ENCODE measurements at places on chromosomes 6 and 20.

DNA sequence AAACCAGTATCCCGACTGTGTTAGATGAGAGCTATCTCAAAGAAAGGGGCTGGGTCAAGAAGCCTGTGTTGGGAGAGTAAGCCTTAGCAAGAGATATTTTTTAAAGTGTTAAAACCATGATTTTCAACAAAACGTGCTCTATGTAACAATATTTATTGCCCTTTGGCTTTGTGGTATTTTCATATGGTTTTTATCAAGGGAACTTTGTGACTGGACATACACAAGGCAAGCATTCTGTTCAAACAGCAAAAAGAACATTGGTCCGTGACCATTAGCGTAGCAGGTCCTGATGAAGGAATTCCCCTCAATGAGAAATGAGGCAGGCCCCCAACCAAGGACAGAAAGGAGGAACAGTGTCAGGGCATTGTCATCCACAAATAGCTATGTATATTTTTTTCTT is 222.6 kb downstream of the MYLK4 start:
- DNase-seq = no peak

GRCh38 chr20:2871111-2871465 is 2.2 kb upstream of the PTPRA start:
- DNase-seq = no peak

DNA sequence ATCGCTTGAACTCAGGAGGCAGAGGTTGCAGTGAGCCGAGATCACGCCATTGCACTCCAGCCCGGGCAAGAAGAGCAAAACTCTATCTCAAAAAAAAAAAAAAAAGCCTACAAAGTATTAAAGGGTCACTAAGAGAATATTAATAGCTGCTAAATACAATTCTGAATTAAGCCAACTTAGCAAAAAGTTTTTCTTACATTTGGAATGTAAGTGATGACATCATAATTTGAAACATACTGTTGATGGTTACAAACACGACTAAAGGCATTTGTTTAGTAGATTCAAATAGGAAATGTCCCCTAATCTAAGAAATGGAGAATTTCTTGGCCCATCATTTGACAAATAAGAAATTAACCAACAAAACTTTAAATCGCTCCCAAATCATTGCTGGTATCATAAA is 282.8 kb downstream of the RNGTT start:
- no peak for DNase-seq

DNA sequence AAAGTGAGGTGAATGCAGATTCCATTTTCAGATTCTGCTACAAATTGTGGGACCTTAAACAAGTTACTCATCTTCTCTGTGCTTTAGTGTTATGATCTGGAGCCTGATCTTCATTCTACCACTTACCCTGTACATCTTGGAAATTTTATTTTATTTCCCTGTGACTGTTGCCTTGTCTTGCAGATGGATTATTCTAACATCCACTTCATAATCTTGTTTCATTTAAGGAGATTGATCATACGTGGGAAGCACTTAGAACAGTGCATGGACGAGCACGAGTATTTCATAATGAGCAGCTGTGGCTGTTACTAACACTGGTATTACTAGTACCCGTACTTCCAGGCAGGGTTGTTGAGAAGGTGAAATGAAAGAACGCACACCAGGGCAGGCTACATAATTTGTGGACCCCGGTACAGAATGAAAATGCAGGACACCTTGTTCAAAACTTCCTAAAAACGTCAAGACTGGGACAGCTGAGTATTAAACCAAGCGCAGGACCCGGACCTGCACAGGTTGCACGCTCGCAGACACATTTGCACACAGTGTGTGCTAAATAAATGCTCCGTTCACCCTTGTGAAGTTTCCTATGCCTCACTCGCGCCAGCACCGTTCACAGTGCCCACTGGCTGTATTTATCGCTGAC is 535 bp upstream of the CCDC170 start:
- no peak for DNase-seq

- no peak for DNase-seq
These were observed 6.2 kb downstream of the BPIFB3 start for GRCh38 chr20:33059741-33060390.

- DNase-seq = no peak
These were observed 14.7 kb upstream of the SIM1 start for GRCh38 chr6:100479179-100480035.

DNA sequence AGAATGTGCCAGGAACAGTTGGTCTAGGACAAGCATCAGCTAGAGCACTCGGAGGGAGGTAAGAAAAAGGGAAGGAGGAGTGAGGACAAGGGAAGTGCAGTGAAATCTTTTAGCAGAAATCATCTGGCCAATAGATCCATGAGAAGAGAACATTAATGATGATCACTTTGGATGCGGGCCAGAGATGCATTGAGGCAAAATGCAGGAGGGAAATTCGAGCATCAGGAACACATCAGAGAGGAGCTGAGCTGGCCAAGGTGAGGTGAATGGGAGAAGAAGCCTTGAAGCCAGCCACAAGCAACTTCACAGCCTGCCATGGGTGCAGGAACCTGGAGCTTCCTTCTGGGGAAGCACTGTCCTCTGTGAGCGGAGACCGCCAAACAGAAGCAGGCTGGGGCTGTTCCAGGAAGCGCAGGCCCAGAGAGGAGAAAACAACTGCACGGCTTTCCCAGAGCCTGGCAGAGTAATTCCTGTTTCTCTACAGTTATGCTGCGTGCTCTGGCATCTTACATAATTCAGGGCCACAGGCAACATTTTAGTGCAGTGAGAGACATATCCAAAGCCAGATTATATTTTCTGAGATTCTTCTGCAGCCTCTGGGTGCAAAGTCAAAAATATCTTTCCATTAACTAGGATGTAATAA is 143.8 kb downstream of the F13A1 start:
- no peak for DNase-seq

DNA sequence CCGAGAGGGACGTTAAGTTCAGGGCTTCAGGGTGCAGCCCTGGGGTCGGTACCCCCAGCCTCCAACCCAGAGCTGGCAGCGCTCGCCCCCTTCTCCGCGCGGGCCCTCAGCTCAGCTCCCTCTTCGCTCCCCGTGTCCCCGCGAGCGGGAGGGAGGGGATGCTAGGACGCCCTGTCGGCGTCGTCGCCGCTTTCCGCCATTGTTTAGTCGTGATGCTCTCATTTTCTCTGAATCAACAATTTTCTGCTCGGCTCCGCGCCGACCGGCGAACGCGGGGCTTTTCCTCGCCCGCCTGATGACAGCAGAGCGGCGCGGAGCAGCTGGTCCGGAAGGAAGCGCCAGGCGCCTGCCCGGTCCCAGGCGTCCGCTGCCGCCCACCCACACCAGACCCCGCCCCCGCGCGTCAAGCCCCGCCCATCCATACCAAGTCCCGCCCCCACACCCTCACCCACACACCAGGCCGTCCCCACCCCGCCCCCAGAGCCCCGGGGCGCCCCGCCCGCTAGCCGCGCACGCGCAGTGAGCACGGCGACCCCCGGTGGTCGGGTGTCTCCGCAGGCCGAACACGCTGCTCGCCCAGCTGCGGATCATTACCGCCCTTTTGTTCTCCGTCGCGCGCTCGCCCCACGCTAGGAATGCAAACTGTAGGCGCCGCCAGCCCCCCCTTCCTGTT is 50.1 kb upstream of the SLC32A1 start:
- no peak for DNase-seq

DNA sequence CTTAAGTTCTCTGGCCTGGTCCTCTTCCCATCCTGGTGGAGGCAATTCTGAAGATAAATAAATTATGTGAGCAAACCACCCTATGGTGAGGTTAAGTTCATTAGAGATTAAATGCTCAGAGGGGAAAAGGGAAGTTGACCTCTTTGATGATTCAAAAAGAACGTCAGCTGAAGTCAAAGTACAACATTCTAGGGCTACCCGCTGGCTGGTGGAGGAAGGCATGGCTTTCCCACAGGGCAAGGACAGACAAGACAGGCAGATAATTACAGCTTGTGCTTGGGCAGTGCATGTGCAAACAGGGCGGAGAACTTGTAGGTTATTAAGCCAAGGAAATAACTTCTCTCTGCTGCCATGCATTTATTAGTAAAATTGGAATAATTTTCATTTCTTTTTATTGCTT is 91.0 kb upstream of the SLC24A3 start:
- DNase-seq = no peak

GRCh38 chr6:166636934-166637333 is 9.9 kb upstream of the RPS6KA2 start:
- DNase-seq = no peak

GRCh38 chr6:26044140-26045064 is 42.8 kb upstream of the HFE start:
- no peak for DNase-seq

GRCh38 chr20:23334111-23334510 is 16.5 kb upstream of the NXT1 start:
- no peak for DNase-seq

- DNase-seq = no peak
These were observed 4.7 kb upstream of the SPAG4 start for GRCh38 chr20:35610833-35611427.

GRCh38 chr6:56235245-56235644 is 12.1 kb downstream of the COL21A1 start:
- DNase-seq = no peak

DNA sequence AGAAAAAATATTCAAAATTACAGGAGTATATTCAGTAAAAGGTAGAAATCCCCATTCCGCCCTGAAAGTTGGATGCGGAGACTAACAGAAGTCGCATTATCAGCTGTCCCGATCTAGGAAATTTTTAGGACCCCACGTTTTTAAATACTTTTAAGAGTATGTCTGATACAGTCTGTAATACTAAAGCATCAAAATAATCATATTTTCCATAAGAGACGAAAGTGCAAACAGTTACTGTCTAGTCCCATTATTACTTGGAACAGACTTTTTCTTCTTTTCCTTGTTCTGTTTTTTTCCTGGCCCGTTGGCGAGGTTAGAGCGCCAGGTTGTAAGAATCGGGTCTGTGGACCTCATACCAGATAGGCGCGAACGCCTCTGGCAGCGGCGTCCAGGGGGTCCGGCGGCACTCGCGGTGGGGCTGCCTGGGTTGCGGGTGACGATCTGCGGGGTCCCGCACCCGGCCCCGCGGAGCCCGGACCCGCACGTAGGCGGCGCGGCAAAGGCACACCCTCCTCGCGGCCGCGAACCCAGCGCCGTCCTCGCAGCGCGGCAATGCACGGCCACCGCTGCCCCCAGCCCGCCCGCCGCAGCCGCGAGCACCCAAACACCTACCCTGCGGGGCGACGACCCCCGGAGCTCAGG is 460 bp downstream of the PLAGL1 start:
- no peak for DNase-seq

- no peak for DNase-seq
These were observed 170.3 kb upstream of the KCNG1 start for GRCh38 chr20:51193066-51193772.

DNA sequence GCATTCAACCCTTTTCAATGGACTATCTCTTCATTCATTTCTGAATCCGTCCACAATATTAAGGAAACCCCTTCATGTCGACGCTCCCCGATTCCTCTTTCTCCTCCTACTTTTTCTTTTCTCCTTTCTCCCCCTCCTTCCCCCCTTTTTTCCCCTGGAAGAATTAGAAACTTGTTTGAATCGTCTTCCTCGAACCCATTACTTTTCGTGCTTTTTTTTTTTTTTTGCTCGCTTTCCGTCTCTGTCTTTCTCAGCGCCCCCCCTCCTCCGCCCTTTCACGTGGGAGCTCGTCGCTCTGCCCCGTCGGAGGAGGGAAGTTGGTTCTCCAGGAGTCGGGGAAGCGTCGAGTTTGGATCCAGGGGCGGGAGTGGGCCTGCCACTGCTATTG is 2.3 kb upstream of the NKX2-2 start:
- DNase-seq = no peak

- no peak for DNase-seq
These were observed 509.5 kb upstream of the ID4 start for GRCh38 chr6:19327661-19328060.

DNA sequence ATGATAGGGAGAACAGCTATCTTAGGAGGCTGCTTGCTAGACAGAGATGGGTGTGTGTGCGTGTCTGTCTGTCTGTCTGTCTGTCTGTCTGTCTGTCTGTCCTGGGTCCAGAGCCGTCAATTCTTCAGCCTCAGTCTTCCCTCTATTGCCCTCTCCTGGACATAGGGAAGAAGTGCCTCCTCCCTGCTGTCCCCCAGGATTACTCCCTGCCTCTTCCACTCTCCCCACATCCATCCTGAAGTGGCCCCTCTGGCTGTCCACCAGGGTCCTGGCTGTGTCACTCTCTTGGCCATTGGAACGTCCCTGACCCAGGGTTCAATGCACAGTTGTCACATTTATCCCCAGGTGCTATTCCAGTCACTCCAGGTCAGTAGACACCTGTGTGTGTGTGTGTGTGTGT is 10.2 kb downstream of the TREML2 start:
- DNase-seq = no peak

GRCh38 chr6:151425561-151425960 is 26.4 kb downstream of the RMND1 start:
- DNase-seq = no peak

GRCh38 chr6:27861276-27861840 is 50.8 kb downstream of the OR2B2 start:
- DNase-seq = no peak

- DNase-seq = no peak
These were observed 74.8 kb downstream of the LRFN2 start for GRCh38 chr6:40512340-40512739.

Data from activated T-helper 1 cell treated with anti-CD3 and anti-CD28 coated beads, Interleukin-2, amount 50 U/mL, for 16 hours (primary cell).